ENCODE measurements at places on chromosomes 5 and 9.

DNA sequence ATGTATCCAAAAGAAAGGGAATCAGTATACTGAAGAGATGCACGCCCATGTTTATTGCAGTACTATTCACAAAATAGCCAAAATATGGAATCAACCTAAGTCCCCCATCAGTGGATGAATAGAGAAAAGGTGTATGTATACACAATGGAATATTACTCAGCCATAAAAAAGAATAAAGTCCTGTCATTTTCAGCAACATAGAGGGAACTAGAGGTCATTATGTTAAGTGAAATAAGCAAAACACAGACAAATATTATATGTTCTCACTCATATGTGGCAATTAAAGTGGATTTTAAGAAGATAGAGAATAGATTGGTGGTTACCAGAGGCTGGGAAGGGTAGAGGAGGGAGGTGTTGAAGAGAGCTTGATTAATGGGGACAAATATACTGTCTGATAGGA is 88.6 kb downstream of the NIPBL start:
- DNase-seq = no peak

DNA sequence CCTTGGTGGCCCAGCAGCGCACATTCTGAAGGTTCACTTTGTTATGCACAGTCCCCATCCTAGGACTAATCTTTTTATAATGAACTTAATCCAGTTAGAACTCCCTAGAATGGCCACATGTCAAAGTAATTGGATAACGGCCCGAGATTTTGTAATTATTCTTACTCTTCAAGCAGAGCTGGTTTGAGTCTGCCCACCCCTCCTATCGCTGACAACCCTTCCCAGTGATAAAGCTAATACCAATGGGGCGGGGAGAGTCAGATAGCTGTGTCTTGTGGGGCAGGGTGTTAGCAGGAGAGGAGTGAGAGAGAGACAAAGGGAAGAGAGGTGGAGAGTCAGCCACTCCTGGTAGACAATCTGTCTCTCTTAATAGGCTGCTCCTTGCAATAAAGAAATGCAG is 356.9 kb downstream of the SLIT3 start:
- no peak for DNase-seq

DNA sequence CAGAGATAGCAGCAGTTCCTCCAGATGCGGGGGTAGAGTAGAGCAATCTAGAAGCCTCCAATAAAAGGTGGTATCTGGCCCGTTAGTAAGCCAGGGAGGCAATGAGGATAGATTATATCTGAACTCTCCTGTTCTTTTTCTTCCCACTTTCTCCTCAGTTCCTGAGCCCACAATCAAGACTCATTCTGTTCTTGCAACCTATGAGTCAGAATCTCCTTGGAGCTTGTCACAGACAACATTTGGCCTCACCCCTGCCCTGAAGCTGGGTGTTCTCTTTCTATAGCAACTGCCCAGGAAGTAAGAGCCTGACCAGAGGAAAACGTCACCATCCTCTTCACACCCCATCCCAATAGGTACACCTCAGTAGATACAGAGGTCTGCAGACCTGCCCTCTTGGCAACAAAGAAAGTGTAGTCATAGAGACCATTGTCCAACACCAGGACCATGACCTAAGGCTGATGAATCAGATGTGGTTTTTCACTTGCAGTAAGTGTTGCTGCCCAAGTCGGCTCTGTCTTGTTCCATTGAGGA is 76.3 kb upstream of the PCA3 start:
- no peak for DNase-seq

- DNase-seq = no peak
These were observed 7.5 kb downstream of the HSPA5 start for GRCh38 chr9:125233678-125234077.

GRCh38 chr5:68028131-68028727 is 187.3 kb upstream of the PIK3R1 start:
- no peak for DNase-seq

- no peak for DNase-seq
These were observed 115.6 kb downstream of the TTC39B start for GRCh38 chr9:15191378-15191777.

- DNase-seq = no peak
These were observed 87.0 kb downstream of the IQGAP2 start for GRCh38 chr5:76489877-76490688.

DNA sequence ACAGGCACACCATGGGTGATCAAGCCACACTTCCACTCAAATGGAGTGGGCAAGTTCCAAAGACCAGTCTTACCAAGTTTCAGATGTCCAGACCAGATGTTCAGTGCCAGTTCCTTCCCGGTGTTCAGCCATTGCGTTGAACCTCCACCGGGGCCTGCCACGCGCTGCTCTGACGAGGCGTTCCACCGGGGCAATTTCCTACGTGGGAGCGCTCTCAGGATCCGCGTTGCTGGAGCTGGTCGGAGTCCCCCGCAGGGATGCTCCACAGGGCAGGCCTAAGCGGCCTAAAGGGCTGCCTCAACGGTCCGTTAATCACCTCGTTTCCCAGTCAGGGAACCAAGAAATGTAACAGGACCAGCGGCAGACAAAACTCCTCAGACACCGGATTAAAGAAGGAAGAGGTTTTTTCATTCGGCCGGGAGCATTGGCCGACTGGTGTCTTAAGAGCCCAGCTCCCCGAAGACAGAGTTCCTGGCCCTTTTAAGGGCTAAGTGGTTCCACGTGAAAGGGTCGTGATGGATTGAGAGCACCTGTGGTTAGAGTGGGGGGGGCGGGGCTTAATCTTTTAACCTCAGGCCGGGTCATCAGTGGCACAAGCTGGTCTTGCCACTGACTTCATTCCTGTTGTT is 35.7 kb upstream of the PPP1R26 start:
- no peak for DNase-seq

GRCh38 chr5:52269401-52269800 is 518.3 kb upstream of the ITGA1 start:
- no peak for DNase-seq

GRCh38 chr9:89530726-89531125 is 32.8 kb upstream of the SEMA4D start:
- DNase-seq = no peak

DNA sequence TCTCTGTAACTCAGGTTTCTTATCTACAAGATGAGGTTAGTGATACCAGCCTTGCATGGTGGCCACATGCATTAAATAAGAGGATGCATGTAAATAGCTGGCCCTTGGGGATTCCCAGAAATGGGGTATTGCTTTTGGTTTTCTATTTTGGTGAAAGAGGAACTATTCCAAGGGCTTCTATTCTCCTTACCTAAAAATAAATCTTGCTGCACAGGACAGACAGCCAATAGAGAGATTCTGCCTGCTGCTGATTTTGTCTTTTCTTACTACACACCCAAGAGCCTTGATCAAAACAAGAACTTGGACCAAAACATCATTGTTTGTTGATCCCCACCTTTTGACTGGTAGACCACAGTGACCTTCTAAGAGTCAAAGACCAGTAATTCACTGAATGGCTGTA is 161.8 kb downstream of the PJA2 start:
- DNase-seq = no peak

DNA sequence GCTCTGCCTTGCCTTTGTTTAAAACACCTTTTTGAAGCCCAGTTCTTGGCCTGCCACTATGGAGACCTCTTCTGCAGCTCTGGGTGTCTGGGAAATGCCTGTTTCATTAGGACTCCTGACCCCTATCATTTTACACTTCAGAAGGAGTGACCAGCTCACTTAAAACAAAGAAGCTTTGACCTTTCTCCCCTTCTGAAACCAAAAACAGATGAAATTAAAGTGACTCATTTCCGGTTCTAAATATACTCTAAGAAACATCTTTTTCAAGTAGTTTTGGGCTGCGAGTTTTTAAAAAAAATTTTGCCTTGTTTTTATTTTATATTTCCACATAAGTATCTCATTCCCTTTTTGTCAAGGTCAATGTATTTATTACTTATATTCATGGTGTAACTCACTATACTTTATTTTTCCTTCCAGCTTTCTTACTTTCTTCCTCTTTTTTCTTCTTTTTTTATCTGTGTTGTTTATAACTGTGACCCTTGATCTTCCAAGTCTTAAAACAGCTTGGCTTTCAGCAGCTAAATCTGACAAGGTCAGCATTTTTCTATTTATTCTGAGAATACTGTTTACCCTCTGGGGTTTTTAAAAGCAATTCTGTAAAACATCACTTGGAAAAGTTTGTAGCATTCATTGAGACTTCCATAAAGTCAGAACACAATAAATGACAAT is 672.9 kb downstream of the NR2F1-AS1 start:
- no peak for DNase-seq

- no peak for DNase-seq
These were observed 161.9 kb downstream of the MACROH2A1 start for GRCh38 chr5:135236908-135237747.

- DNase-seq = no peak
These were observed 68.9 kb downstream of the PHF2 start for GRCh38 chr9:93645149-93645889.

- DNase-seq = no peak
These were observed 1.2 kb downstream of the NMRK1 start for GRCh38 chr9:75086541-75087288.

DNA sequence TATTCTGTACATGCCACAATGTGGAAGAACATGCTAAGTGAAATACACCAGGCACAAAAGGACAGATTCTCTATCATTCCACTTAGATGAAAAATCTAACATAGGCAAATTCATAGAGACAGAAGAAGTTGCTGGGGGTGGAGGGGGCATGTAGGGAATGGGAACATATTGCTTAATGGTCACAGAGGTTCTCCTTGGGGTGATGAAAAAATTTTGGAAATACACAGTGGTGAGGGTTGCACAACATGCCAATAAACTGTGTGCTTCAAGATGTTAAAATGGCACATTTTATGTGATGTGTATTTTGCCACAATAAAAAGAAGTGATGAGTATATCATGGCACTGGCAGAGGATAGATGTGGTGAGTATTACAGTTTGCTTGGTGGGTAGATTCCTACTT is 111.9 kb downstream of the SUSD1 start:
- DNase-seq = no peak

- no peak for DNase-seq
These were observed 13.1 kb upstream of the NCS1 start for GRCh38 chr9:130159057-130159456.

DNA sequence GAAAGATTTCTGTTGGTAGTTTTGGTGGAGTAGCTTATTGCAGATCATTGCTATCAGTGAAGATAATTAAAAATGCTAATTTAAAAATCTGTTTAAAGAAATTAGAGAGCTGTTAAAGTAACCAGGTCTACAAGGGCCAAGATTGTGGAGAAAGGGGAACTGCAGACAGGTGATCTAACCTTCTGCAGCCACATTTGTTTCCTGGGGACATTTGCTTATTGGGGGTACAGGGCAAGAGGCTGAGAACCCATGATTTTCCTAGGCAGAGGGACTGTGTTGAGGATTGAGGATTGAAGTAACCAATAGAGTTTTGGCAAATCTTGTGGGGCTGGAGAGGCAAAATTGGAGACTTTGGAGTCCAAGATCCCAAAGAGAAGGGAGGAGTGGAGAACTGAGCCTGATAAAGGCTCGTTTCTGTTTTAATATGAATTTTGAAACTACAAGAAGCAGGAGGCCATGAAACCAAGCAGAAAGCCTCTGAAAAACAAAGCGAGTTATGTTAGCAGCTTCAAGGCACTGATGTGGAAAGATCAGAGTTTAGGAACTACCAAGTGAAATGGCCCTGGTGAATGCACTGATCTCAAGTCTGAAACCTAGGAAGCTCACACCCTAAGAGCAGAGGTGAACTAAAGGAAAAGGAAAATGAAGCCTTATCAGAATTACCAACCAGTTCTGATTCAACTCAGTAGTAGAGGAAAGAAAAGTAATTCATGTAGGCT is 219.8 kb upstream of the C9orf72 start:
- no peak for DNase-seq

All from stimulated activated CD8-positive, alpha-beta memory T cell treated with anti-CD3 and anti-CD28 coated beads, Interleukin-7, amount 100 ng/mL, for 1 hour (primary cell).